Psoas muscle (tissue), 8 donors: ENCODE measurements at places on chromosomes 7 and 10. TPM values are rescaled to one million over a fixed set of nuclear protein-coding genes. Genes with fewer than 3 reads are reported as not detected.

DNA sequence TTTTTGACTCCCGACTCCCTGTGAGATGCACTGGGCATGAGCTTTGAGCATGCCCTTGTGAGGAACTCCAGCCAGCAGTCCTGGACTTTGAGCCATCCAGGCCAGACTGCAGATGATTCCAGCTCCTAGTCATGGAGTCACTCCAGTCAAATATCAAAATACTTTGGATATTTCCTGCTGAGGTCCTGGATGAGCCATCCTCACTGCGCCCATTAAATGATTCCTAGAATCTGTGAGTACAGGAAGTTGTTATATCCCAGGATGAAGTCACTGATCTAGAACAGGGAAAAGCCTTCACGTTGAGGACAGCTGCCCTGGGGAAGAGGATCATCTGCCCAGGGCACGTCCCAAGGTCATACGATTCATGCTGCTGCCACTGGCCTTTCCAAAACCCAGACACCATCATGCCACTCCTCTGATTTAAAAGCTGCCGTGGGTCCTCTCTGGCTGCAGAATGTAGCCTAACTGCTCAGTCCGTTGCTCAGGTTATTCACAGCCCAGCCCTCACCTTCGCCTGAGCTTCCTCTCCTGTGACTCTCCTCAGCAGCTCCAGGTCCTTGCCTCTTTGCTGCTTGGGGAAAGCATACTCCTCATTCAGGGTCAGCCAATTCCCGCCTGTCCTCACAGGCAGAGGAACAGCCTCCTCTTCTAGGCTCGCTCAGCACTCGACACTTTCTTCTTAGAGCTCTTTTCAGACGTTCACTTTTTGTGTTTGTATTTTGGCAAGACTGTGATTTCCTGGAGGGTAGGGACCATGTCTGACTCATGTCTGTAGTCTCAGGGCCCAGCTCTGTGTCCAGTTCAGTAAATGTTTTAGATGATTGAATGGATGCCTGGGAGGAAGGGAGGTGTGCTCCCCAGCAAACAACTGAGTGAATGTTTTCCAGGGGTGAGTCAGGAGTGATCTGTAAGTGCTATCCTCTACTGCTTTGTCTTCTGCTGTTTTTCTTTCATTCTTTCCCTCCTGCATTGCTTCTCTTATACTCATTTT lies 157.8 kb downstream of the SNX10 start:
- DNase-seq: no peak

DNA sequence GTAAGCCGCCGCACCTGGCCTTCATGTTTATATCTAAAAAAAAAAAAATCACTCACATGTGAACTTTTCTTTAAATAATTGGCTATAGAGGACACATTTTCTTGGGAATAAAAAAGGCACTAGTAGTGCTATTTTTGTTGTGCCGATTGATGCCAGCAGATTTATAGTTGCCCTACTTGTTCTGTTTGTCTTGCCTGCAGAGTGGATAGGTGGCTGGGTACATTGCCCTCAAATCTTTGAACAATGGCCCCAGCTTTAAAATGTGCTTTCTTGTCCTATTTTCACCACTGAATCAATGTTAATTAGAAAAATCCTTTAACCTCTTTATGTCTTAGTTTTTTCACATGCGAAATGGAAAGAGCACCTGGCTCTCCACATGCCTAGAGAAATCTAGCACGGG lies 30.1 kb upstream of the ZNRF2 start:
- DNase-seq: no peak

- no peak for DNase-seq
Observed at GRCh38 chr10:124319926-124320391, 98.8 kb downstream of the OAT start.

- DNase-seq: no peak
Observed at GRCh38 chr10:101940916-101941315, 97.3 kb upstream of the KCNIP2 start.

PDK4 gene
- 386 TPM for total RNA-seq

OR6V1 gene
- not detected for total RNA-seq
